ENCODE measurements at places on chromosomes 4 and X.

DNA sequence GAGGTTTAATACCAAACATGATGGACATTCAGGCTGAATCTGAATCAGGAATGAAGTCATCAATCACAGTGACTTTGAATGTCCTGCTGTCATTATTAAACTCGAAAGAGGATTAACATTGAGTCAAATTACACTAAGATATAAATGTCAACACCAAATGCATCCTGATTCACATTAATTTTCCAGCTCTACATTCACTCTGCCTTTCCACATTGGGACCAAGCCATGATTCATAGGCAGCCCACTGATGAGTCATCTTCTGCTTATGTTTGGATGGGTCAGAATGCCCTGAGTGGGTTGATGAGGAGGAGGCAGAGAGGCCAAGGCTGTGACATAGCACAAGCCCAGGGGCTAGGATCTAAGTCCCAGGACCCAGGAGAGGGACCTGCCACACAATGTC, 247.6 kb upstream of the RPS6KA3 start:
- DNase-seq: no peak

DNA sequence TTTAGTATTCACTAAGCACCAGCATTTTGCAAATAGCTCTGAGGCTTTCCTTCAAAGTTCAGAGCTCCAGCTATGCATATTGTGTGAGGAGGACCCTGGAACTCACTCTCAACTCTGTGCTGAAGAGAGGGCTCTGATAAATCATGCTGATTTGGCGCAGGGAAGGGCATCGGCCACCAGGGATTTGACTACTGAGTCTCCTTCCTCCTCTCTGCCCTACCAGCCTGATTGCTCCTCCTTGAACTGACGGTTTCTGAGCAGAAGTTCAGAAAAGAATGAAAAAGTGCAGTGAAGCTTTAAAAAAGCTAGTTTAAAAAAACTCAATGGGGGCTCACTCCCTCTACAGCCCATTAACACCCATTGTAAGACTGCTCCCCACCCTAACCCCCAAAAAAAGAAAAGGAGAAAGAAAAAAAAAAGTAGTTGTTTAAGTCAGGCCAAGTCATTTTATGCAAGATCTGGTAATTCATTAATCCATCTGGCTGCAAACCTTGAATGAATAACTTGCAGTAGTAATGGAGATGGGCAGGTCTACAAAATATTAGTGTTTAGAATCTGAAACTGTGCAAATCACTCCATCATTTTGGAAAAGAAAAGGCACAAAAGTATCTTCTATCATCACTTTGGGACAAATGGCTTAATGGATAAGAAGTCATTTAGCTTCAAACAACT, 13.3 kb downstream of the PPARGC1A start:
- DNase-seq: no peak

GRCh38 chrX:21711848-21712197, 46.1 kb downstream of the SMPX start:
- DNase-seq: no peak

- no peak for DNase-seq
Observed at GRCh38 chr4:61212788-61213187, 12.7 kb downstream of the ADGRL3 start.

DNA sequence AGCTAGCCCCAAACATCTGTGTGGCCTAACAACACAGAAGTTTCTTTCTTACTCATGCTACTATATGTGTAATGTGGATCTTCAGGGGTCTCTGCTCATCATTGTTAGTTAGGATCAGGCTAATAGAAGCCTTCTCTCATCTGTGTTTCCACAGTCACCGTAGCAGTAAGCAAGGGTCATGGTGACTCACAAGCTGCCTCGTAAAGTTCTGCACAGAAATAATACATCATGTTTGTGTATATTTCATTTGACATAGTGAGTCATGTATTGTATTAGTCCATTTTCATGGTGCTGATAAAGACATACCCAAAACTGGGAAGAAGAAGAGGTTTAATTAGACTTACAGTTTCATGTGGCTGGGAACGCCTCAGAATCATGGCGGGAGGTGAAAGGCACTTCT, 38.7 kb downstream of the SLC4A4 start:
- DNase-seq: no peak

GRCh38 chrX:136635235-136635634, 12.7 kb upstream of the CD40LG start:
- peak; percentile 33 for DNase-seq

DNA sequence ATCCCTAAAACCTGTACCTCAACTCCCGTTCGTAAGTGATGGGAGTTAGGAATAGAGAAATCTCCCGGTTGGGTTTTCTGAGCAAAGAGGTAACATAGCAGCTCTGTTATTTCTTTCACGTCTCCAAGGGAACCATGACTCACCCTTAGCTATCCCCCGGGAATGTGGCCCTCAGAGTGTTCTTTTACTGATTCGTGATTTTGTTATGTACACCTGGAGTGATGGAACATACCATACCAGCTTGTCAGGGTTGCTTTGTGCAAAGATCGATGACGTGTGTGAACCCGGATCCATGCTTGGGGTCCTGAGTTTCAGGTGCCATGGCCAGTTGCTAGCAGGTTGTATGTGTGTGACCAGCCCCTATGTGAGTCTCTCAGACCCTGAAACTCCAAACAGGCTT, 52.6 kb downstream of the HPRT1 start:
- DNase-seq: no peak

DNA sequence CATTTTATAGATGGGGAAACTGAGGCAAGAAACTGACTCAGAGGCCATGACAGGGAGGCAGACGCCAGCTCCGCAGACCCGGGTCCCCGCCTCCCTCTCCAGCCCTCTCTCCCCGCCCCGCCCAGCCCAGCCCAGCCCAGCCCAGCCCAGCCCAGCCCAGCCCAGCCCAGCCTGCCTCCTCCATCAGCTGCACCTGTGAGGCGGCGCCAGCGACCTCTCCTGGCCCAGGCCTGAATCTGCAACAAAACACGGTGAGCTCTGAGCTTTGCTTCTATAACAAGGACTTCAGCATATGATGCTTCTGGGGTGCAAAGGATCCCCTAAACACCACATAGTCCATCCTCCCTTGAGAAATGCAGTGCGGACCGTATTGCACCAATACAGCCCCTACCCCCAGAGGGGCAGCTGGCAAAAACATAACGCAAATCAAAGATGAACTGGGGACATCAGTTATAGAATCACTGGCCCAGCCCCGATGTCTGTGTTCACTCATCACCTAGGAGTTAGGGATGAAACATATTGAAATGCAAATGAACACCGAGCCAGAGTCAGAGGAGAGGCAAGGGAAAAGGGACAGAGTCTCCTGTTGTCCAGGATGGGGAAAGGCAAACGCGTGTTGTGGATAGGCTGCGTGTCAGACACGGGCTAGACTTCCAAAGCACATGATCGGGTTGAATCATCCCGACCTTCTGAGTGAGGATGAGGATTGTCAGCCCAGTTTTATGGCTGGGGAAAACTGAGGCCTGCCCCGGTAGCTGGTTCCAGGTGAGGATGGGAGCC, 216.1 kb upstream of the PSAPL1 start:
- no peak for DNase-seq

DNA sequence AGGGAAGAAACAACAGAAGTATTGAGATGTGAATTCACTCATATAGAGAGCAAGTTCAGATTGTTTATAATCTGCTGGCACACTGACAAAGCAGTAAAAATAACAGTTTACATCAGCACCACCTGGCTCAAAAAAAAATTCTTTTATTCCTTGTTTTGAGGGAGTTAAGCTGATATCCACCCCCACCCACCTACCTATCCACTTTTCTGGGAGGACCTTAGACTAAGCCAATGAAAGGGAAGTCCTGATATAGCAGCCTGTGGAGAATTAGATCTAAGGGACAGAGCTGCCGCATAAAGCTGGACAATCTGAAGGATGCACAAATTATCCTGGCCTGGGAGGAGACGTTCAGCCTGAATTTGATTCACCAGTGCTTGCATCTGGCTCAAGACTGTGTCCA, 264.5 kb downstream of the RCHY1 start:
- no peak for DNase-seq

DNA sequence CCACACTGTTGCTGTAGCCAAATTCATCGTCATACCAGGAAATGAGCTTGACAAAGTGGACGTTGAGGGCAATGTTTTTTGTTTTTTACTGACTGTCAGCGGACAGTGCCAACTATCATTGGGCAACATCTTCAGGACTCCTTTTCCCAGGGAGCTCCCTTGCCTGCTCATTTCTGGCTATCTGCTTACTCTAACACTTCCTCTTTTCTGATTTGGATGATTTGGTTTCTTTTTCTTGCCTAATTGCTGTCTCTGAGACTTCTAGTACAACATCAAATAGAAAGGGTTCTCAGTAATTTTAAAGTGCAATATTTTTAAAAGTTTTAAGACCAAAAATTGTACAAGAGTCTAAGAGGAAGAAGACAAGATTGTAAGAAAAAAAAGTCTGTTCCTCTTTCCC, 92.0 kb upstream of the KLHL4 start:
- DNase-seq: no peak

DNA sequence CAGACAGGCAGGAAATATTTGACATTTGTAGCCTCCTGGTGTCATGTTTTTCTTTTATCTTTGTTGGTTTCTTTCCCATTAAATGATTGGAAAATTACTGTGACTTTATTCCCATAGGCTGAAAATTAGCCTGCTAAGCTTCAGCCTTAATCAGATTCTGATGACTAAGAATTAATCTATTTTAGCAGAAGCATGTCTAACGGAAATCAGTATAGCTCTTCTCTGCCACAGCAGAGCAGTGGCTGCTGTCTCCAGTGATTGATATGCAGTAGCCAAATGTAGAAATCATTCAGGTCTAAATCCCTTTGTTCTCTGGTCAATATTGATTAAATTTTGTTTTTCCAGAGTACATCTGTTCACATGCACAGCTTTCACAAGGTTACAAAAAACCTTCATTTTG, 199.3 kb downstream of the GC start:
- DNase-seq: no peak

DNA sequence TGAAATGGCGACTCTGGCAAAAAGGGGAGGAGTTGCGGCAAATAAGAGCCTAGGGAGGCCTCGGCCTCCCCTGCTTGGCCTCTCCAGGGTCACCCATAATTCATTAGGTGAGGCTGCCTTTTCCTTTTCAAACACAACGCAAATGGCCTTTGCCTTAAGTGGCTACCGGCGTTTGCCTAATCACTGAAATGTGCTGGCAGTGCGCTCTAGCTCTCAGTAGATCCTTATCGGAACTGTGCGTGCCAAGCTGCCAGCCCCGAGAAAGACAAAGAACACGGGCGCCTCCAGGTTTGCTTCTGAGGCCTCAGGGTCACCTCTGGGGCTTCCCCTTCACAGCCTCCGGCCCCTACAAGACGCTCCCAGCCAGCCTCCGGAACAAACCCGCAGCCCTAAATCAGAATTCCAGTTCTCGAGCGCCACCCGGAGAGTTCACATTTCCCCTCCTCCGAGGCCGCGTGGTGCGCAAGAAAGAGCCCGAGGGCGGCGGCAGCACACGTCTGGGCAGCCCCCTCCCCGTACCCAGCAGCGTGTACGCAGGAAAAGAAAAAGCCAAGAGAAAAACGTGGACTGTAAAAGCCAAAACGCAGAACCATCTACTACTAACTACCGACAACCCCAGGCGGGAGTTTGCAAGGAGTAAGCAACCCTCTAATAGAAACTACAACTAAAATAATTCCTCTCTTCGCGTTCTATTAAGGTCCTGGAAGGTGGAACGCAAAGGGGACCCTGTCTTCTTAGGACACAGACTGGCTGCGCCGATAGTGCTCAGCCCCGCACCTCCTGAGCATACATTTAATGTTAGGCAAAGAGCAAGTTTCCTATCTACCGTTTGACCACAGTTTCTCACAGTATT, 76.5 kb upstream of the BCOR start:
- peak; percentile 71 for DNase-seq

- no peak for DNase-seq
Observed at GRCh38 chr4:54539500-54540029, 118.2 kb upstream of the KIT start.

- DNase-seq: no peak
Observed at GRCh38 chr4:8860892-8861575, 10.6 kb downstream of the HMX1 start.

DNA sequence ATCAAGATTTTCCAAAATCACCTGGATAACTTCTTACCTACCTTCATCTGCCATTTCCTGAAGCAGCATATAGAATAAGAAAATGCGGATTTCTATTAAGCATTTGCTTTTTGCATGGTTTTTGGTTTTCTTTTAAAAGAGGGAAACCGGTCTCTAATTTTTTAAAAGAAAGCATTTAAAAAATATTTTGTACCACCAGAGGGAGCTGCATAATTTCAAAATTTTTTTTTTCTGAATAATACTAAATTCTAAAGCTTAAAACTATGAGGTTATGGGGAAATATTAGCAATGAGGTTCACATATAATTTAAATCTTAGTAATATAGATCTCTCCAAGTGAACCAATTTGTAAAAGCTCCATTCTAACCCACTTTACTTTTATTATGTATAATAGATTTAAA, 137.7 kb upstream of the TENT5D start:
- no peak for DNase-seq

DNA sequence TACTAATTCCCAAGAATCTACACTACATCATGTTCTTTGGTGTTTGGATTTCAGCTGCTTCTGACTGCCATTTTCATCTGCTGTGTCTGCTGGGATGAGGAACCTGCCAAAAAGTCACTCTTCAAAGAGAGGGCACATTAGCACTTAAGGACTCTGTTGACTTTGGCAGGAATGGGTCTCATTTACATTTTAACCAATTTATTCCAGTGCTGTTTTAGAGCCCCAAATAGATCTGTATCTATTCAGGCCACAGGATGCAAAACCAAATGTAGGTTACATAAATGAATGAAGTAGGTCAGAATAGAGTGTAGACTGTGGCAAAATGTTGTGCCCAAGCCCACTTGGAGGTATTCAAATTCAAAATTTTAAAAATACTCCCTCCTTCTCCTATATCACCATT, 14.4 kb downstream of the TXK start:
- no peak for DNase-seq

DNA sequence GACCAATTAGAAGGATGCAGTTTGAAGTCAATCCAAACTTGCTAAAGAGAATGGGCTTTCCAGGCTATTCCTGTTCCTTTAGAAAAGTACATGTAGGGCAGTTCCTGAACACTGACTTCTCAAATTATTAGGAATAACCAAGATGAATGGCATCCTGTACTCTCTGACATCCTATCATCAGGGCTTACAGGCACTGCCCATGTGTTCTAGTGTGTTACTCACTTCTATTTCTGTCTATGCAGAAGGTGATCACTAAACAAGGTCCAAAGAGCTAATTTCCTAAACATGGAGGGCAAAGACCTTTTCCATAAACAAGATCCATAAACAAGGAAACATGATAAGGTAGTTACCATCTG, 53.6 kb downstream of the AWAT2 start:
- DNase-seq: no peak

DNA sequence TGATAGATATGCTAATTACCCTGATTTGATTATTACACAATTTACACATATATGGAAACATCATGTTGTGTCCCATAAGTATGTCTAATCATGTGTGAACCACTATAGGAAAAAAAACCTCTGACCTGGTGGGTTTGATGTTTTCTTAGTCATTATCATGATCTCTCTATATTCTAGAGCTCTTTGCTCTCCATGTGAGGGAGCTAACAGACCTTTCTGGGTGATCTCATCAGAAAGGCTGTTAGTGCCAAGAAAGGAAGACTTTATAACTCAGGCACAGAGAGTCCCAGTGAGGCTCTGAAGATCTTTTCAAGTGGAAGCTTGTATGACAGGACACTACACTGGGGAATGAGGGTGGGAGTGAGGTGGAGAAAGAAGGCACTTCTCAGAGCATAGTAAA, 527.7 kb upstream of the MAGEB2 start:
- DNase-seq: no peak
